ENCODE measurements at places on chromosomes 1 and 21.

DNA sequence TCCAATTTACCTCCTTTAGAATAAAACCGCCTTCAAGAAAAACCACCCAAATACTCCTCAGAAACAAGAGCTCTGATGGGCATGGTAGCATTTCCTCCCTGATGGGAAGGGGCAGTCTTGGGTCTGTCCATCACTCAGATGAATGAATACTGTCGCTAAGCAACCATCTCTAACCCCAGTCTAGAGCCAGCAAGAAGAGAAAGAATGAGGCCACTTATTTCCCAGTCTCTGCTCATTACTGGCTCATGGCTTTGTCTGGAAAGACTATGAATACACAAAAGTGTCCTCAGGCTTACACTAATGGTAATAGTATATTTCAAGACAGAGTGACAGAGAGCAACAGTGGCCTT is 51.0 kb upstream of the F3 start:
- DNase-seq: no peak

DNA sequence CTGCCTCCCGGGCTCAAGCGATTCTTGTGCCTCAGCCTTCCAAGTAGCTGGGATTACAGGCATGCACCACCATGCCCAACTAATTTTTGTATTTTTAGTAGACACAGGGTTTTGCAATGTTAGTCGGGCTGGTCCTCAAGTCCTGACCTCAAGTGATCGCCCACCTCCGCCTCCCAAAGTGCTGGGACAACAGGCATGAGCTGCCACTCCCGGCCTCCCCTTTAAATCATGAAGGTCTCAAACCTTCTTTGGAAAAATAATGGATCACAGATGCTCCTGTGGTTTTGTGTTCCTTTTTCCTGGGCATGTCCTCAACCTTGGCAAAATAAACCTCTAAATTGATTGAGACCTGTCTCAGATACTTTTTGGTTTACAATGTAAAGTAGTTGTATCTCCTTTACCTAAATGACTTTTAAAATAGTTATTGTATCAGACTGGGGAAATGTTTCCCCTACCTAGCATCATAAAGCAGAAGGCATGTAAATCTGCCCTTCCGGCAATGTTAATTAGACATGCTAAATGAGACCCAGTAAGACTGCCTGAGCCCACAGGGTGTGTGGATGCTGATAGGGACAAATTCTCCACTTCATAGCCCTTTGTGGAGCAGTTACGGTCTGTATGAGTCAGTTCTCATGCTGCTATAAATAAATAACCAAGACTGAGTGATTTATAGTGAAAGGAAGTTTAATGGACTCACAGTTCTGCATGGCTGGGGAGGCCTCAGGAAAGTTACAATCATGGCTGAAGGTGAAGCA is 27.8 kb downstream of the CBR1 start:
- no peak for DNase-seq

DNA sequence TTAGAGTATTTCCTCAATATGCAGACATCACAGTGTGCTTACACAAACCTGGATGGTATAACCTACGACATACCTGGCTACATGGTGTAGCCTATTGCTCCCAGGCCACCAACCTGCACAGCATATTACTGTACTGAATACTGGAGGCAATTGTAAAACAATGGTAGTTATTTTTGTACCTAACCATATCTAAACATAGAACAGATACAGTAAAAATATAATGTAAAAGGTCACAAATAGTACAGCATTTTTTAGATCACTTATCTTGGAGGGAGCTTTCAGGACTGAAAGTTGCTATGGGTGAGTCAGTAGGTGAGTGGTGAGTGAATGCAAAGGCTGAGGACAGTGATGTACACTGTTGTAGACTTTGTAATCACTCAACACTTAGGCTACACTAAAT is 492.3 kb downstream of the MRPL39 start:
- DNase-seq: no peak

GRCh38 chr21:15842565-15842880 is 112.7 kb downstream of the USP25 start:
- no peak for DNase-seq

- DNase-seq: no peak
Measured at GRCh38 chr1:53461323-53462044, 2.3 kb downstream of the DMRTB1 start.

DNA sequence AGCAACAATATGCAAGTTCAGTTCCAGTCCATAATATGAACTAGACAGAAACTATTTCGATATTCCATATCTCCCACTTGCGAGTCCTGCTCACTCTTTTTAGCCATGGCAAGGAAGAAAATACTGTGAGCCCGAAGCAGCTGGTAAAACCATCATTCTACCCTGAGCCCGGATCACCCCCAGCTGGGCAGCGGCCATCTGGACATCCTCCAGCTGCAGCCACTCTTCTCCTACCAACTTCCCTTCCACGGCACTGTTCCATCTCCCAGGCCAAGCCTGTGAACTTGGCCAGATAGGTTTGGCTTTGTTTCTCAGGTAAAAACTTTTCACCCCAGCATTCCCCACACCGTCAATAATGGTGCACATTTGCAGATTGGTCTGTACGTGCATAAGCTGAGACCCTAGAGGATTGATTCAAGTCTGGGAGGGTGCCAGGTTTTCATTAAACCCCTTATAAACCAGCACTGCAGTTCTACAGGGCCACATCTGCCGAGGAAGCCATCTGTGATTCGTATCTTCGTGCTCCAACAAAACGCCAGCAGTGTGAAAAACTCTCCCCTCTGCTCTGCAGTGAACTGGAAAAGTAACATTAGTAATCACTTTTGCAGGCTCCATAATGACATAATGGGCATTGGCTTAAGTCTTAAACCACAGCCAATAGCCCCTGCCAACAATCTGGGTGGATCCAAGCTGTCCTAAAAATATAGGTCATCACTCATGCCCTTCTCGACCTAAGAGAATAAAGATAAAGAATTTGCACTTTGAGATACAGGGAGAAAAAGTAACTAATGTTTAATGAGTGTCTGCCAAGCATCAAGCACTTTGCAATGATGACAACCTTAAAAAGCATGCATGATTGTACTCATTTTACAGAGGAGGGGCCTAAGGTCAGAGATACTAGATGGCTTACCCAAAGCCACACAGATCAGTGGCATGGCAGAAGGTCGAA is 205.1 kb downstream of the PLPP3 start:
- DNase-seq: no peak

- no peak for DNase-seq
Measured at GRCh38 chr21:16742131-16742641, 770.7 kb upstream of the CXADR start.

GRCh38 chr1:156692441-156692924 is 12.9 kb downstream of the CRABP2 start:
- DNase-seq: no peak

- no peak for DNase-seq
Measured at GRCh38 chr1:166166329-166166697, 488 bp downstream of the FAM78B start.

DNA sequence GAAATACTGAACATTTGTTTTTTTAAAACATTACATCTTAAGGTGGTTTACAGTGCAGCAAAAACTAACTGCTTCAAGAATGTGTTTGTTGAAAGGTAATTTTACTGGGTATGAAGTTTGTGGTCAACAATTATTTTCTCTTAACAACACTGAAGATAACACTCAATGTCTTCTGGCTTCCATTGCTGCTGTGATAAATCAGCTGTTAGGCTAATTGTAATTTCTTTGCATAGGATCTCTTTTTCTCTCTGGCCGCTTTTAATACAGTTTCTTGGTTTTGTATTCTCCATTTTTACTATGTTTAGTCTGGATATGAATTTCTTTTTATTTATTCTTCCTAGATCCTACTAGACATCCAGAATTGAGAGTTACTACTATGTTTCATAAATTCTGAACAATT is 44.9 kb downstream of the DOCK7 start:
- no peak for DNase-seq

- DNase-seq: no peak
Measured at GRCh38 chr1:154696456-154696855, 88.5 kb upstream of the ADAR start.

GRCh38 chr1:11979028-11979850 is 1.0 kb upstream of the MFN2 start:
- no peak for DNase-seq

- no peak for DNase-seq
Measured at GRCh38 chr21:45363921-45364467, 41.0 kb upstream of the COL18A1 start.

- DNase-seq: no peak
Measured at GRCh38 chr1:207878939-207879338, 32.0 kb downstream of the CD34 start.

- no peak for DNase-seq
Measured at GRCh38 chr1:209187589-209187988, 395.9 kb upstream of the CAMK1G start.

DNA sequence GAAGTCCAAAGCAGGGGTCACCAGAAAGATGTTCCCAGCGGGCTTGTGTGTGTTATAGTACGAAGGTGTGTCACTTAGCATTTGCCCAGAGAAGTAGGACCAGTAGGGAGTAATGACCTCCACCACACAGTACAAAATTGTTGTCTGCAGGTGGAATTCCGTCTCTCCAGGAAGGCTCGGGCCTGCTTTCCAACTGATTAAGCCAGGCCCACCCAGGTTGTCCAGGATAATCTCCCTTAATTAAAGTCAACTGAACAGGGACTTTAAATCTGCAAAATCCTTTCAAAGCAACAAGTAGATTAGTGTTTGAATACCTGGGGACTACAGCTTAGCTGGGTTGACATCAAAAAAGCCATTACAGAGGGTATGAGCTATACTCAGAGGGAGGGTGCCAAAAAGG is 131.3 kb downstream of the BACH1 start:
- DNase-seq: no peak

- DNase-seq: no peak
Measured at GRCh38 chr1:240134596-240134995, 42.9 kb downstream of the FMN2 start.

DNA sequence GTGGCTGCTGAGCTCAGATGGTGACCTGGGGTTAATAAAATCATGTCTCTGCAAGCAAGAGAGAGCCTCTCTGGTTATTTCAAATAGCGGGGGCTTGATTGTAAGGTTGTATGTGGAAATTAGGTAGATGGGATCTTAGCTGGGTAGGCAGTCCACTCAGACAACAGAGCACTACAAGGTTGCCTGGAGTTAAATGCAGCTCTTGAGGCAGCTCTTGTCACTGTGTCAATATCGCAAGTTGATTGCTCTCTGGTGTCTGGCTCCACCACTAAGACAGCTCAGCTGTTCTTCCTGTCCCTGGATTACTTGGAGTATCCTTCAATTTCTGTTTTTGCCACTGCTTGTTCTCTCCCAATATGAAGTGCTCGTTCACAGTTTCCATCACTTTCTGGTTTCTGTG is 93.8 kb downstream of the C21orf91 start:
- no peak for DNase-seq

All from CD4-positive, alpha-beta T cell treated with Interleukin-12 subunit alpha and Interleukin-12 subunit beta, for 1 hour (primary cell).